ENCODE measurements at places on chromosomes 6 and 20.

DNA sequence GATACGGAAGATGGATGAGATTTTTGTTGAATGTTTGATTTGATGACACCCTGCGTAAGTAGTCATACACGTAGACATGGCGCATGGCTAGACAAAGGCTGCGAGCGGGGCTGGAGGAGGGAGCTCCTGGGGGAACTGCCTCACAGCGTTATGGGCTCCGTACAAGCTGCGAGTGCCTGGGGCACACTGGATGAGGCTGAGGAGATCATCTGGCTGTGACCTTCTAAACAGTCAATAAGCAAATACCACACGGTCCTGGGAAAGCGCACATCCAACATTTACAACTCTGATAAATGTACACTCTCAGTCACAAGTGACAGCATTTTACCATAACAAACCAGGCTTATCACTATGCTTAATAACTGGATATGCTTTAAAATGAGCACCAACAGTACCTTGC, 37.1 kb downstream of the SMLR1 start:
- no peak for DNase-seq

DNA sequence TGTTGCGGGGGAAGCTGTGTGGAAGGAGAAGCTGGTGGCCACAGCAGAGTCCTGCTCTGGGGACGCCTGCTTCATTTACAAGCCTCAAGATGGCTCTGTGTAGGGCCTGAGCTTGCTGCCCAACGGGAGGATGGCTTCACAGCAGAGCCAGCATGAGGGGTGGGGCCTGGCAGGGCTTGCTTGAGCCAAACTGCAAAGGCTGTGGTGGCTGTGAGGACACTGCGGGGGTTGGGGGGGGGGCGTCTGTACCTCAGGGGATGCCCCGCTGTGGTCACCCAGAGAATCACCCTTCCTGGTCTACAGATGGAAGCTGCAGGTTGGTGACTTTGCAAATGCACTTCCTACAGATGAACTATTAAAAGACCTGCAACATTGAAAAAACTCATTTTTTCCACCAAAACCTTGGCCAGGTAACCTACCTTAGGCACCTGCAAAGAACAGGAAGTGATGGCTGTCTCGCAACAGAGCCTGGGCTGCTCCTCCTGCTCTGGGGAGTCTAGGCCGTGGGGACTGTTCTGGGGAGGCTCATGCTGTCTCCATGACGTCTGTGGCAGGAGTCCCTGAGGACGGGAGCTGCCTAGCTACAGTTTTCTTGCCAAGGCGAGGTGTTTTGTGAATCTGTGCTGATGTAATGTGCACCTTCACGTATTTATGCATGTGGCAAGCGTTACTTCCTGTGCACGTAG, 7.3 kb downstream of the NPBWR2 start:
- no peak for DNase-seq

GRCh38 chr6:159805440-159806020, 5.5 kb downstream of the PNLDC1 start:
- no peak for DNase-seq

DNA sequence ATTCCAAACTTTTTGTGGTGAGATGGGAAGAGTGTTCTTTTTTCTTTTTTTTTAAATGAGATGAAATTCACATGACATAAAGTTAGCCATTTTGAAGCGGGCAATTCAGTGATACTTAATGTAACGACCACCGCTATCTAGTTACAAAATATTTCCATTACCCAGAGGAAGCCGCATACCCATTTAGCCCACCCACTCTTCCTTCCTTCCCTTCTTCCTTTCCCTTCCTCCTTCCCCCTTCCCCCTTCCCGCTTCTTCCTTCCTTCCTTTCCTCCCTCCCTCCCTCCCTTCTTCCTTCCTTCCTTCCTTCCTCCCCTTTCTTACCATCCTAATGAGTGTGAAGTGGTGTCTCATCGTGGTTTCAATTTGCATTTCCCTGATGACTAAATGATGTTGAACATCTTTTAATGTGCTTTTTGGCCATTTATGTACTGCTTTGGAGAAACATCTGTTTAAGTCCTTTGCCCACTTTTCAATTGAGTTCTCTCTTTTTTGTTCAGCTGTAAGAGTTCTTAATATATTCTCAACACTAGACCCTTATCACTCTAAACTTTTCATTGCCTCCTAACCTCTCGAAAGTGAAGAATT, 371.1 kb downstream of the FARS2 start:
- DNase-seq = no peak

- DNase-seq = no peak
Observed at GRCh38 chr20:2022163-2022562, 28.3 kb upstream of the PDYN start.

DNA sequence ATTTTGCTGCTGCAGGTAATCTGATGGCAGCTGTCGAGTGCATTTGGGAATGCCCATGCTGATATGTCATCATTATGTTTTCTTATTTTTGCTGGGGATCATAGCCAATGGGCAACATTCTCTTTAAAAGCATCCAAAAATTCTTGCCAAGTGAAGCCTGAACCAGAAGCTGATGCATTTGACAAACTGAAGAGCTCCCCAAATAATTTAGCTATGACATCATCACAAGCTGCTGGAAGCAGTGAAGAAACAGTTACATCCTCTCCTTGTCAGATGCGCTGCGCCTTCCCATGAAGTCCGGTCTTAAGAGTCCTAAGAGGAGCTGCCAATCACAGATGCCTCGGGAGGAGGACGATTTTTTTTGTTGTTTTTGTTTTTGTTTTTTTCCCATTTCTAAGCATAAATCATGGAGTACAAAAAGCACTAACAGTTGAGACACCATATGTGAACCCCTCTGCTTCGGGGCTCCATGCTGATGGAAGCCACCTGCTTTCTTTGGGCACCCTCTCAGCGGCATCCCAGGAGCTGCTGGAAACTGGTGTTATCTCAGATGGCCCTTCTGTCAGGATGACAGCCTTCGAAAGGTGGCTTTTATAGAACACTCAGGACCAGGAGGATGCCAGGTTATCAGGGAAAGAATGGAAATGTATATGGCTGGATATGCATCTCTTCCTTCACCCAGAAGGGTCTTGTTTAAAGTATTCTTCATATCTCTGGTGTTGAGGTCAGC, 56.1 kb upstream of the FOXQ1 start:
- no peak for DNase-seq

- DNase-seq = no peak
Observed at GRCh38 chr6:110338820-110339470, 19.2 kb downstream of the METTL24 start.

GRCh38 chr6:45741437-45742171, 274.1 kb downstream of the CLIC5 start:
- no peak for DNase-seq

DNA sequence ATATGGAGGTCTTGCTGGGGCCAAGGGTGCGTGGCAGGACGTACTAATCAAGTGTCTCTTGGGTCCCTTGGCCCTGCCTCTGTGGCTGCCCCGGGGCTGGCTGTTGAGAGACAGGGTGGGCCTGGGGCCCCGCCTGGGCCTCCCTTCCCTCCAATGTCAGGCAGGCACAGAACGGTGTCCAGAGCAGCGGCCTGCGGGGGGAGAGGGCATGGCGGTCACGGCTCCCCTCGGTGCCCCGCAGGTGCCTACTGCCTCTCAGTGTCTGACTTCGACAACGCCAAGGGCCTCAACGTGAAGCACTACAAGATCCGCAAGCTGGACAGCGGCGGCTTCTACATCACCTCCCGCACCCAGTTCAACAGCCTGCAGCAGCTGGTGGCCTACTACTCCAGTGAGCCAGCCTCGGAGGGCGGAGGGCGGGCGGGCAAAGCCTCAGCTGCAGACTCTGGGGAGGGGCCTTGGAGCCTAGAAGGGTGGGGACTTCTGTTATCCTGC, 50.0 kb downstream of the SRC start:
- DNase-seq = no peak

DNA sequence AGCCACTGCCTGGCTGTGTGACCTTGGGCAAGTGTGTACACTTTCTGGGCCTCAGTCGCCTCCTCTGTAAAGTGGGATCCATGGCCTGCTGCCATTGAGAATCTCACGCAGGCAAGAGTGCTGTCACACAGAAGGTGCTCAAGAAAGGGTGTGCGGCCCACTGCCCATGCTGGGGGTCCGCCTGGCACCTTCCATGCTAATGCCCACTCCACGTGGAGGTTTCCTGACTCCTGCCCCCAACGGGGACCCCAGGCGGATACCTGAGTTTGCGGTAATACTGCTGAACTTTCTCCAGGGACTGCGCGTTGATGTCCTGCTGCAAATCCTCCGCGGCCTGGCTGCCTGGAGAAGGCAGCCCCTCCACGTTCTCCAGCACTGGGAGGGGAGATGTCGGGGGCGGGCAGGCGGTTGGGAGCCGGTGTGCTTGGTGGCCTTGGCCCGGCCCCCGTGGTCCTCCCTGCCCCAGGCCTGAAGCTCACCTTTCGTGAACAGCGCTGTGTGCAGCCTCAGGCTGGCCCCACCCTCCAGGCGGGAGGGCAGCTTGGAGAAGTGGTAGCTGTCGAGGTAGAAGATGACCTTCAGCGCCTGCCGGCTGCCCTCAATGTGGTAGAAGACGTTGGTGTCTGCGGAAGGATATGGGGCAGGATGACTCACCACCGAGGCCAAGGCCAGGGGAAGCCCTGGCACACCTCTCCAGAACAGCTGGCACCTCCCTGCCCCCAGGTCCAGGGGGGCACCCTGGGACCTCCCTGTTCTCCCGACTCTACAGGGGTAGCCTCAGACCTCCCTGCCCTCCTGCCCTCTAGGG, 195.6 kb downstream of the PREX1 start:
- DNase-seq = no peak

- no peak for DNase-seq
Observed at GRCh38 chr20:1278993-1279392, 12.9 kb downstream of the SNPH start.

- DNase-seq = peak; percentile 94
Observed at GRCh38 chr6:75205776-75206575, at the start of gene COL12A1. TSS of gene COL12A1 (minus strand) at chr6:75206053. CDS start at chr6:75202792, 3,261 bp downstream.

- DNase-seq = no peak
Observed at GRCh38 chr6:38345586-38345985, 294.1 kb downstream of the BTBD9 start.

- no peak for DNase-seq
Observed at GRCh38 chr6:121105461-121105860, 228.8 kb downstream of the TBC1D32 start.

GRCh38 chr6:137884149-137884909, 17.3 kb downstream of the TNFAIP3 start:
- DNase-seq = no peak

DNA sequence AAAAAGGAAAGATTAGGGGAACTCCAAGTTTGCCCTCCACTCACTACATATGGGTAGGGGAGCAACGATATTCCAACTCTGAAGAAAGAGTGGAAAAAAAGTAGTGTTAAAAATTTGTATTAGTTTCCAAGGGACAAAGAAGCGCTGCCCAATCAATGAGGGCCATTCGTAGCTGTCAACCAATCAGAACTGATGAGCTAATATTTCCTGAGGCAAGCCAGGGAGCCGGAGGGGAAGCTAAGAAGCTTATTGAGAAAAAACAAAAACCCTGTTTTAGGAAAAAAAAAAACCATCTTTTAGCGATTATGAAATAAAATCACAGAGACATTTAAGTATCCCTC, 59.5 kb downstream of the TRIM38 start:
- DNase-seq = peak; percentile 66

GRCh38 chr6:15150207-15150606, 95.7 kb upstream of the JARID2 start:
- no peak for DNase-seq
